ENCODE measurements at places on chromosomes 6 and 20. TPM values are rescaled to one million over a fixed set of nuclear protein-coding genes. Genes with fewer than 3 reads are reported as not detected.

GRCh38 chr6:139699911-139700310, 325.5 kb upstream of the CITED2 start:
- H3K36me3 ChIP-seq = no peaks in the 10 kb centered on the region
- no peaks in the 10 kb centered on the region for H3K27me3 ChIP-seq
- no peak for DNase-seq
- H3K4me3 ChIP-seq = no peak overlapping the region
- no peak overlapping the region for H3K27ac ChIP-seq

DNA sequence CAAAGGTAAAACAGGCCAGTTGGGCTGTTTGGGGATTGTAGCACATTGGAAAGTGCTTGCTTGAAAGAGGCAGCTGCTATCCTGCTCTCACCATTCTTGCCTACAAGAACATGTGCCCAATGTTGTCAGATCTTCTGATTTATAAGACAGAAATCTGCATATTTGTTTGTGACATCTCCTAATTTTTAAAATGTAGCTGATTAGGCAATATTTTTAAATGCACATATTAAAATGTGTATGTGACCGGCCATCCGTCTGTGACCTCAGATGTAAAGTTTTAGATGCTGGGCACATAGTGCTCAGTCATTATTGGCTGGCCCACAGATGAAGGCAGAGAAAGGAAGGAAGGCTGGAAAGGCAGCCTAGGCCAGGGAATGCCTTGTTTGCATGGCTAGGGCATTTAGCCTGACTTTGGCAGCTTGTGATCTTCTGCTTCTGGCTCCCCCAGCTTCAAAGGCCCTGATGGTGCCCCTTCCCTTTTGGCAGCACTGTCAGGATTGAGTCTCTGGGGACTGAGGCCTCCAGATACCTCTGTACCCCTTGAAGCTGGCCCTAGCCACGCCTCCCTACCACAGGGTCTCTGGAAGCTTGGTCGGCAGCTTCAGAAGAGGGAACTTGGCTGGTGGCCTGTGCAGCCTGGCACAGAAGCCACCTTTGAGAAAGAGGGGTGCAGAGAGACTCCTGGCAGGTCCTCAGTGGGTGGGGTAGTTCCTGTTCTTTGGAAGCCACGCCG, 6.4 kb downstream of the SNPH start:
- peaks cover 4% of the 10 kb centered on the region for H3K36me3 ChIP-seq
- no peak for DNase-seq
- H3K27me3 ChIP-seq = no peaks in the 10 kb centered on the region
- no peak overlapping the region for H3K27ac ChIP-seq
- no peak overlapping the region for H3K4me3 ChIP-seq
- H3K4me1 ChIP-seq = no peaks in the 10 kb centered on the region

The OR14J1 gene
- total RNA-seq = not detected

DNA sequence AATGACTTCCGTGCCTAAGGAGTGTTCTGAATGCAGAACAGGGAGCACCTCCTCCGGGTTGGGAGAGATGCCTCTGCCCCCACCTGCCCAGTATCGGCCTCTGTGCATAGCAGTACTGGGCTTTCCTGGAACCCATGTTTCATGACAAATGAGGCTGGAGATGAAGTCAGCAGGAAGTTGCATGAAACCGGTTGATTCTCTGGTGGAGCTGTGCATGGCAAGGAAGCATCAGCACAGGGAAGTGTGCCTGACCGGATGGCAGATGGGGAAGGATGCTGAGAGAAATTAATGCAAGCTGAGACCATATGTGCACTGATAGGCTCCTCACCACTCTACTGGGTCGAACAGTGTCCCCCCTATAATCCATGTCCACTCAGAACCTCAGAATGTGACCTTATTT, 155.5 kb downstream of the CDH26 start:
- H3K27me3 ChIP-seq = peaks cover 4% of the 10 kb centered on the region
- DNase-seq = no peak
- no peaks in the 10 kb centered on the region for H3K36me3 ChIP-seq
- no peaks in the 10 kb centered on the region for H3K4me1 ChIP-seq

- peaks cover 7% of the 10 kb centered on the region for H3K4me1 ChIP-seq
- H3K27ac ChIP-seq = no peak overlapping the region
- H3K27me3 ChIP-seq = no peaks in the 10 kb centered on the region
- DNase-seq = no peak
- H3K4me3 ChIP-seq = no peak overlapping the region
These were observed 242.9 kb downstream of the KCNQ5 start for GRCh38 chr6:72864799-72865198.

DNA sequence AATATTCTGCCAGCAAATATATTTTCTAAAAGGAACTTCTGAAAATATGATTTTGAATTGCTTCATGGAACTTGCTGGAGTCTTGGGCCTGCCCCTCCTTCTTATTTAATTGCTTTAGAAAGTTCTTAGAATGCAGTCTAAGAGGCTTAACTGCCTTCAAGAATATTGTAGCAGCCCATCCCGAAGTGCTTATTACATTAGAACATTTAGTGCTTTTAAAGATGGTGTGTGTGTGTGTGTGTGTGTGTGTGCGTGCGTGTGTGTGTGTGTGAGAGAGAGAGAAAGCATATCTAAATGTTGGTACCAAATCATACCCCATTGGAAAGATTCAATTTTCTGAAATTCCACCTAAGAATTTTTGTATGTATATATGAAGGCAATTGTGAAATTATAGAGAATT, 193.5 kb downstream of the SLC24A3 start:
- H3K4me1 ChIP-seq = no peaks in the 10 kb centered on the region
- H3K27ac ChIP-seq = no peak overlapping the region
- DNase-seq = no peak
- no peak overlapping the region for H3K4me3 ChIP-seq
- H3K36me3 ChIP-seq = no peaks in the 10 kb centered on the region

The WFDC5 gene
- total RNA-seq = not detected

- no peaks in the 10 kb centered on the region for H3K27me3 ChIP-seq
- no peak overlapping the region for H3K4me3 ChIP-seq
- peak; percentile 74 for DNase-seq
- peaks cover 23% of the 10 kb centered on the region for H3K4me1 ChIP-seq
- H3K27ac ChIP-seq = 0 out of 2 replicates have a peak overlapping the region, but pooled peaks have one; percentile 2
These were observed 26.8 kb upstream of the PREP start for GRCh38 chr6:105429676-105430075.

DNA sequence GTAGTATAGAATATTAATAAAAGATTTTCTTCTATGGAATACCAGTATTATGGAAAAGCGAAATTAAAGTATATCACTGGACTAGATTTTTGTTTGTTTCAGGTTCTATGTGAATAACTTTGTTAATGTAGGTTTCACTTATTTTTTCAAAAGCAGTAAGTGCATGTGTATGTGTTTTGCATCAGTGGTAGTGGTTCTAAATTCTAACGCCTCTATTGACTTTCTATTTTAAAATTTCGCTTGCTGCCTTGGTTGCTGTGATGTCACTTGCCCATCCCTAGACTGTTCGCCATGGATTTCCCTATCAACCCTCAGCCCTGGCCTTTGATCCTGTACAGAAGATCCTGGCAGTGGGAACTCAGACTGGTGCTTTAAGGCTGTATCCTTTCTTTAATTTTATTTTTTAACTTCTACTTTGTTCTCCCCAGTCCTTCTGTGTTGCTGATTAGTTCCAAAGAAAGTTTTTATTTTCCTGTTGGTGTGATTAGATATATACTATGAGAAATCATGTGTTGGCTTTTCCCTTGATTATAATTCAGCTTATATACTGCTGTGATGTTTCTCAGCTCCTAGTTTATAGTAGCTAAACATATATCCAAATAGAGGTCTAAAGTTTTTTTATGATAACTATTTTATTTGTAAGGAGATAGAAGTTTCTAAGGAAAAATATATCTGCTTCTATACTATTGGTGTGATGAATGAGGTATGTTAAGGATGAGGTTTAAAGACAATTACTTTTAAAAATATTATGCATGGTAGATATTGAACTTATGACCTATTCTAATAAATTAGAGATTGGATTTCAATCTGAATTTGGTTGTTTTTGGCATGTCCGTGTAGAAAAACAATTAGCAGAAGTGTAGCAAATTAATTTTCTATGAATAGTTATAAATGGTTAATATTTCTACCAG, 1.7 kb downstream of the STXBP5 start:
- no peaks in the 10 kb centered on the region for H3K36me3 ChIP-seq
- peak; percentile 5 for DNase-seq
- no peaks in the 10 kb centered on the region for H3K27me3 ChIP-seq
- H3K4me1 ChIP-seq = no peaks in the 10 kb centered on the region
- H3K4me3 ChIP-seq = peak overlapping the region; percentile 60

DNA sequence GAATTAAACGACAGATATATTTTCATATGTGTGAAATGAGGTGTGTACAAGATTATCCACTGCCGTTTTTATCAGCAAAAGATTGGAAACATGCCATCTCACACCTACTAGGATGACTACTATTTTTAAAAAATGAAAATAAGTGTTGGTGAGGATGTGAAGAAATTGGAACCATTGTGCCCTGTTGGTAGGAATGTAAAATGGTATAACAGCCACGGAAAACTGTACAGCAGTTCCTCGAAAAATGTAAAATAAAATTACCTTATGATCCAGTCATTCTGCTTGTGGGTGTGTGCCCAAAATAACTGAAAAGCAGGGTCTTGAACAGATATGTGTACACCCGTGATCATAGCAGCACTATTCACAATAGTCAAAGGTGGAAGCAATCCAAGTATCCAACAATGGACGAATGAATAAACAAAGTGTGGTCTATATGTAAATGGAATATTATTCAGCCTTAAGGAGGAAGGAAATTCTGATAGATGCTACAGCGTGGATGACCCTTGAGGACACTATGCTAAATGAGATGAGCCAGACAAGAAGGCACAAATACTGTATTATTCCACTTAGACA, 27.0 kb upstream of the CCN5 start:
- peaks cover 10% of the 10 kb centered on the region for H3K4me1 ChIP-seq
- no peak overlapping the region for H3K4me3 ChIP-seq
- no peaks in the 10 kb centered on the region for H3K36me3 ChIP-seq
- peaks cover 3% of the 10 kb centered on the region for H3K27me3 ChIP-seq
- DNase-seq = no peak

GRCh38 chr6:140601021-140601808, 1226.8 kb upstream of the CITED2 start:
- no peaks in the 10 kb centered on the region for H3K36me3 ChIP-seq
- H3K4me3 ChIP-seq = no peak overlapping the region
- no peaks in the 10 kb centered on the region for H3K27me3 ChIP-seq
- peaks cover 9% of the 10 kb centered on the region for H3K4me1 ChIP-seq
- H3K27ac ChIP-seq = peak overlapping the region; percentile 29

GRCh38 chr20:45346291-45346718, 1.9 kb downstream of the SDC4 start:
- H3K4me1 ChIP-seq = peaks cover 45% of the 10 kb centered on the region
- peaks cover 8% of the 10 kb centered on the region for H3K36me3 ChIP-seq
- DNase-seq = no peak
- peak overlapping the region; percentile 74 for H3K4me3 ChIP-seq

- H3K4me3 ChIP-seq = no peak overlapping the region
- no peak for DNase-seq
- H3K36me3 ChIP-seq = no peaks in the 10 kb centered on the region
- H3K4me1 ChIP-seq = peaks cover 3% of the 10 kb centered on the region
These were observed 61.7 kb downstream of the GTF2H5 start for GRCh38 chr6:158229823-158230222.

The CALHM4 gene
- not detected for total RNA-seq

The SIRPA gene
- 9.7 TPM for total RNA-seq

GRCh38 chr6:107578642-107579341, 88.9 kb downstream of the SOBP start:
- no peaks in the 10 kb centered on the region for H3K27me3 ChIP-seq
- no peak for DNase-seq
- H3K4me1 ChIP-seq = peaks cover 7% of the 10 kb centered on the region
- H3K27ac ChIP-seq = no peak overlapping the region
- H3K4me3 ChIP-seq = no peak overlapping the region
- peaks cover 5% of the 10 kb centered on the region for H3K36me3 ChIP-seq

GRCh38 chr6:9511157-9511556, 903.7 kb downstream of the TFAP2A start:
- no peak overlapping the region for H3K4me3 ChIP-seq
- no peaks in the 10 kb centered on the region for H3K27me3 ChIP-seq
- no peak for DNase-seq
- no peaks in the 10 kb centered on the region for H3K36me3 ChIP-seq
- H3K27ac ChIP-seq = no peak overlapping the region

The GPR6 gene
- total RNA-seq = not detected

DNA sequence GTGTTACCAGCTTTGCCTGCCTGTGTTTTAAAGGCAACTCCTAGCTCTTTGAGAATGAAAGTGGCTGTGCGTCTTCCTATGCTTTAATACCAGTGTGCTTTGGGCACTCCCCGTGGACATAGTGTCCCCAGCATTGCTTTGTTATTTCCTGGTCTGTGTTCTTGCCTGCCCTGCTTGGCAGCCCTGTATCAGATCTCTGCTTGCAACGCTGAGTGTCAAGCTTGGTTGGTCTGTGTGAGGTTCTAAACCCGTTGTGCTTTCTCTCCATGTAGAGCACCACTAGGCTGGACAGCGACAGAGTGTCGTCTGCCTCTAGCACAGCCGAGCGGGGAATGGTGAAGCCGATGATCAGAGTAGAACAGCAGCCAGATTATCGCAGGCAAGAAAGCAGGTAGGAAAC, 80.2 kb downstream of the AFDN start:
- DNase-seq = no peak
- H3K4me1 ChIP-seq = no peaks in the 10 kb centered on the region
- H3K4me3 ChIP-seq = no peak overlapping the region
- H3K27me3 ChIP-seq = no peaks in the 10 kb centered on the region

Measured in IMR-90 (cell line).